ENCODE measurements at places on chromosomes 2 and 18. TPM values are rescaled to one million over a fixed set of nuclear protein-coding genes. Genes with fewer than 3 reads are reported as not detected.

The NOL4 gene
- 2.8 TPM for total RNA-seq

The RFTN2 gene
- 1.9 TPM for total RNA-seq

The ADNP2 gene
- total RNA-seq = 6.4 TPM

The MOB1A gene
- 37.7 TPM for total RNA-seq

The TMEM214 gene
- 44.2 TPM for total RNA-seq

The CNDP1 gene
- total RNA-seq = 40.6 TPM

The RNF152 gene
- total RNA-seq = 44.9 TPM

The VIL1 gene
- 31.1 TPM for total RNA-seq

The EMX1 gene
- not detected for total RNA-seq

The ILKAP gene
- total RNA-seq = 19.1 TPM

The ZNF397 gene
- total RNA-seq = 9.1 TPM

GRCh38 chr2:21067859-21068537, 24.1 kb upstream of the APOB start:
- DNase-seq = no peak

DNA sequence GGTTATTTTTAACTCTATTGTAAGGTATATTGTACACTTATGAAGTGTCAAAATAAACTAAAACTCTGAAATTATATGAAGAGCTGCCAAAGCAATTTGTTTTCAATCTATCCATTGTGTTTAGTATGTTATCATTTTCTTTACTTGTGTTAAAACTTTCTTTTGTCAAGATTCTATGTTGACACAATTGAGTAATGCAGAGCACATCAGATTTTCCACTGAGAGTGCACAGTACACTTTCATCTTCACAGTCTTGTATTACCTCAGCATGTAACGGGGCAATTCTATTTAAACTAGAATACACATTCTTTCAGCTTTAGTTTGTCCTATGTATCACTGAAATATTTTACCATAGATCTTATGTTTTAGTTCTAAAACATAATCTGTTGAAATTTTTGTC, 304.4 kb upstream of the ZC3H15 start:
- no peak for DNase-seq

GRCh38 chr18:72372076-72372475, 172.1 kb downstream of the CBLN2 start:
- no peak for DNase-seq

DNA sequence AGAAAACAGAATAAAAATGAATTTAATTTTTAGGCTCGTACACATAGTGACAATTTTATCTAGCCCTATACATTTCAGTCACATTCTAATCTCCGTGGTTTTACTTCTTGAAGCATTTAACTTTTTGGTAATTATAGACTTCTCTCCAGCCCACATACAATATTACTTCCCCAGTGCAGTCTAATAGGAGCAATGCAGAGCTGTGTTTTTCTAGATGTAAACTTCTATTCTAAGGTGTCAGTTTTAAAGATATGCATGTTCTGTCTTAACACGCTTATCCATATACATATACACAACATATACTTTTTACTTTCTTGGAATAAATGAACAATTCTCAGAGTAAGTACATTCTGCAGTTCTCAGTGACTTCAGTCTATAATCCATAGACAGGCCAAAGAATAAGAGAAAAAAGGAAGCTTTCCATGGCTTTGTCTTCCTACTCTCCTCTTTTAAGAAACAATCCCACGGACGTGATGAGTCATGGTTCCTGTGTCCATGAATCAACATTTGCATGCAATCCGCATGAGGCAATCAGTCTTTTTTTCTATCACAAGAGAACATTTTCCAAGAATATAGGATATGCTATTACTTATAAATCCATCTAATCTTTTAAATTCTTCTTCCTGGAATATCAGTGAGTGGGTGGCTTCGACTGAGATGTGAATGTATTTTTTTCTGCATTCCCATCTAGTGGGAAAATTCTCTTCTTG, 42.8 kb downstream of the CCDC102B start:
- no peak for DNase-seq

DNA sequence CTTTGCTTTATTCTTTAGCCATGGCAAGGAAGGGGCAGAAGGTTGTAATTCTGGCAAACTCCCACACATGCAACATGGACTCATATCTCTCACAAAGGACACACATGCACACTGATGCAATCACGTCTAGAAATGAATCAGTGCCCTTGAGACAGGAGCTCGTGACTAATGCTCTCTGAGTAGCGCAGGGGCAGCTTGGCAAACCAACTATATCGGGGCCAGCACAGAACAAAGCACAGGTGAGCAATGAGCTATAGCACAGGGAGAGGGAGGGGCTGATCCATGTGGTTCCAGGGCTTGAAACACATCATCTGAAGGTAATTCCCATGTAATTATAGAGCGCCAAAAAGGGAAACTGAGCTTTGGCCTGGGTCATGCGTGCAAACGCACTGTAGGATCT, 165.2 kb upstream of the KLF7 start:
- no peak for DNase-seq

DNA sequence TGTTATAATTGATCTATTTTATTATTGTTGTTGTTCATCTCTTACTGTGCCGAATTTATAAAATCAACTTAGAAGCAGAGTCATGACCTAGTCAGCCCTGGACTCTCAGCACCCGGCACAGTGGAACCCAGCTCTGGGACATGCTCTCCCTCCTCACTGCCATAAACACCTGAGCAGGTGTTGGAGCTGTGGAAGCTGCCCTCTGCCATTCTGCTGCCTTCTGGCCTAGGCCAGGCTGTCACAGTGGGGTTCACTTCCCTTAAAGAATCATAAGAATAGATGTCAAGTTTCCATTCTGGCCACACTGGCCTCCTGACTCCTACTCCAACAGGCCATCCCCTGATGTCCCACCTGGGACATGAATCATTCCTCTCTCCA, 192.2 kb downstream of the ZFP36L2 start:
- no peak for DNase-seq

GRCh38 chr2:205754285-205754923, 72.1 kb downstream of the NRP2 start:
- DNase-seq = no peak

- no peak for DNase-seq
Observed at GRCh38 chr18:46719388-46719787, 37.5 kb downstream of the ST8SIA5 start.

DNA sequence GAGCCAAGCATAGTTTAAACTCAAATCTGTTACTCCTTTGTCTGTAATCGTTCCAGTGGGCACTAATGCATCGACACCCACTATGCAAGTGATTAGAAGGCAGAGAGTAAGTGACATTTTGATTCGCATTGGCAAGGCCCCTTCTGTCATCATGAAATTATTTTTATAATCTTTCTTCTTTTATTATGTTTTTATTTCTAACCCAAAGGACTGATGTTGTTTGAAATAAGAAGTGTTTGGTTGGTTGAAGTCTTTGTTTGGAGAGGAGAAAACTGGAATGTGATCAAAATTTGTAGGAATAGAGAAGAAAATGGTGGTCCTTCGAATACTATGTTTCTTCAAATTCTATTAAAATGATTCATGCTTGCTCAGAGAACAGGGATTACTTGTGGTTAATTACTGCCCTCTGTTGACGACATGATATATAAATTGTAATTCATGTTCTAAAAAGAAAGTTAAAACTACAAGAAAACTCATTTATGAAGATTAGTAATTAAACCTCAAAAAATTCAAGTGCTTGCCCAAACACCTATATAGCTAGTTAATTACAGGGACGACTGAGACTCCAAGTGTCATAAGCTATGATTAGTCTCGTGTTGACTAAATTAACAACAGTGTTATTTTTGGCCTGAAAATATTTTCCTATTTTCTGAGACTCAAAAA, 26.4 kb upstream of the TFPI start:
- no peak for DNase-seq

DNA sequence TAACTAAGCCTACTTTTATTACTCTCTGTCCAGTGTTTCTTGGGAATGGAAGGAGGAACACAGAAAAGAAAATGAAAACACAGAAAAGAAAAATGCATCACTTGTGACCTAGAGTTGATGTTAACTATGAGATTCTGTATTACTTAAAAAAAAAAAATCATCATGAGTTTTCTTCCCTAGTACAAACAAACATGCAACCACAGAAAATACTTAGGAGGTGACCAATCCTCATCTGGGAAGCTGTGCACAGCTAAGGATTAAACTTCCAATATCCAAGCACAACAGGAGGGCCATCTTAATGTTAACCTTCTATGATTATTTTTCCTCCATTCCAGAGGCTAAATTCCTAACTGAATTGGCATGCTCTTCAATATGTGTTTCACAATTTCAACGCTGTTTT, 1140.4 kb downstream of the LRP1B start:
- no peak for DNase-seq

GRCh38 chr2:235113854-235114253, 162.0 kb downstream of the SH3BP4 start:
- no peak for DNase-seq

GRCh38 chr2:191853843-191854242, 7.0 kb upstream of the CAVIN2 start:
- no peak for DNase-seq

- no peak for DNase-seq
Observed at GRCh38 chr2:172846551-172846950, 110.9 kb downstream of the RAPGEF4 start.

GRCh38 chr2:1600191-1601066, 143.9 kb downstream of the PXDN start:
- no peak for DNase-seq

DNA sequence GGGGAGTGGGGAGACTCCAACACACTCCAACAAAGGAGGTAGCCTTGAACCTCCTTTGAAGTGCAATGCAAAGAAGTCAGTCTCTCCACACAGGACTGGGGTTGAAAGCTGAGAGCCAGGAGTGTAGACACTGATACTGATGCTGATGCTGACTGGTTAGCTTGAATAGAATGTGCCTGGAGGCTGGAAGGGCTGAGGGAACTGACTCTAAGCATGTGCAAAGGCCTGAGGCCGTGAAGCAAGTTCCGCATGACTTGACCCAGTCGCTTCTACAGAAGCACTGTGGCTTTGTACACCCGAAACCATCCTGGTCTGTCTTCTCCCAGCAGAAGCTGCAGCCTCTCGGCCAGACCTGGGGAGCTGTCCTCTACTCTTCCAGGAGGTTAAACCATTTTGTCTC, 10.4 kb downstream of the FOXI3 start:
- DNase-seq = no peak

DNA sequence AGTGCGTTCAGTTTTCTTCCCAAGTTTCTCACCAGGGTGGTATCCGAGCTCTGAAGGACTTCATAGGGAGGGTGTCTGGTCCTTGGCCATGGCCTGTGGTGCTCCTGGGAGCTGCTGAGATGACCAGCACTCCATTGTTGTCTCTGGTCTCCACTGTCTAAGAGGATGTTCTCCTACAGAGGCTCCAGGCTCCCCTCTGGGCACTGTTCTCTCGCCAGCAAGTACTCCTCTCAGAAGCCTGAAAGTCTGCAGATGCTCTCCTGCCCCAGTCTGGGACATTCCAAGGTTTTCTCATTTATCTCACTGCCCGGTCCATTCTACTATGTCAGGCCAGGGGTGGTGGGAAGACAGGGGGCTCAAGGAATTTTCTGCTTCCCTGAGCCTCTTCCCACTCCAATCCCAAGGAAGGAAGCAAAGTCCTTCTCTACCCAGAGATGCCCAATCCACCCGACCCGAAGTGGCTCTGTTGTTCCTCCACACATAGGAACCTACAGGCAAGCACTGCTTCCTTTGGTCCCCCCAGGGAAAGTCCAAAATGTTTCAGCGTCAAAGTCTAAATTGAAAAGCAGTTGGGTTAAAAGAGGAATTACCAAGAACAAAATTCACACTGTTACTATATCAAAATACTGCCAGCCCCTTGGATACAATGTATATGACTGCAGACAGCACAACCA, 110.5 kb downstream of the GYPC start:
- DNase-seq = no peak

DNA sequence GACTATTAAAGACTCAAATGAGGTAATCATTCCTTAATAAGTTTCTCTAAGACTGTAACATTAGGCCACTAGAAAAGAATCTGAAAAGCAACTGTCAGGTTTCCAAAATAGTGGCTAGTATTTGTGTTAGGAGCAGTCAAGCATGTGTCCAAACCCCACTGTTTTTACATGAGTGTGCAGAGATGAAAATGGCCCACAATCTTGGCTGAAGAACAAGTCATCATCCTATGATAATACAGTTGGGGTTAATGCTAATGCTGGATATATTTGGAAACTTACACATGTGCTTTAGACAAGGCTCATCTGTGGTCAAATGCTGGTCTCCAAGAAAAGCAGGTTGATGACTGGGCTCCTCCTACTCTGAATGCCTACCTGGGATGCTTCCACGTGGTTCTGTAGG, 73.6 kb downstream of the MAIP1 start:
- DNase-seq = no peak

DNA sequence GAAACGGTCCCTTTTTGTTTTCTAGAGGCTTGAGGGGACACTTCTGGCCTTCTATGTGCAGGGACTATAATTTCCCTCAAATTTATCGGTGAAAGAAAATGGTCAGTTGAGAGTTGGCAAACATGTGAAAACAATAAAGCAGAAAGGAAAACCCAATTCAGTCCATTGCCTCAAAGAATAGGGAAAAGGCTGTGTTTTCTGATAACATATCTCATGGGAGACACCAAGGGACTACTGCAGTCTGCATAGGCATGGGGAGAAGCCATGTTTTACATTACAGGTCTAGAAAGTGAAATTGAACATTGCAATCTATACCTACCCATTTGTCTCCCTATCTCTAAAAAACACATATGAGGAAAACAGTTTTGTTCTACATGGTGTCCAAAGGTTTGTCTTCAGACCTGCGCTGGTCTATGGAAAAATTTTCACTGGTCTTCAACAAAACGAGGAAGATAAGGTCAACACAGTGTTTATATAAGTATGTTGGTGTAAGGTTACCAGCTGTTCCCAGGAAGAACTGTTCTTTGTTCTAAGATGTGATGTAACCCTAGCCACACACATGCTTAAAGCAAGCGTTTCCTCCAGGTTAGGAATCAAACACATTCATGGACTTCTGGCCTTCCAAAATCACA, 179.7 kb downstream of the MREG start:
- no peak for DNase-seq

- DNase-seq = no peak
Observed at GRCh38 chr2:206614811-206615210, 27.5 kb upstream of the FAM237A start.

Data from right lobe of liver (tissue), 6 donors.